ENCODE measurements at places on chromosomes 12 and 14.

GRCh38 chr12:26268841-26269561 is 73.6 kb downstream of the SSPN start:
- no peak for DNase-seq

- no peak for DNase-seq
These were observed 2.7 kb downstream of the PCNX1 start for GRCh38 chr14:70909733-70910614.

DNA sequence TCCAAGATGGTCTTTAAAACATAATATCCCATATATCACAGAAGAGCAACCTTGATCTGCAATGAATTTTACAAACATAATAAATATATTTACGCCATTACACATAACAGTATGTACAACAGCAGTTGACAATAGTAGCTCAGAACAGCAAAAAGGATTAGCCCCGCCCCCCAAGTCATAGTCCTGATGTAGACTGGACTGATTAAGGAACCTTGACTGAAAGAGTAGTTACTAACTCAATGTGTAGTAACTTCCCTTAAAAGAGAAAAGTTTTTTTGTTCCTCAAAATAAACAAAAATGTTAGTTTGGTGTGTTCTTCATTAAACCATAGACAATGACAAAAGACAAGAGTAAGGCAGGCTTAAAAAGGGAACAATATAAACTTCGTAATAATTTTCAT is 44.5 kb downstream of the GTF2A1 start:
- DNase-seq: no peak

DNA sequence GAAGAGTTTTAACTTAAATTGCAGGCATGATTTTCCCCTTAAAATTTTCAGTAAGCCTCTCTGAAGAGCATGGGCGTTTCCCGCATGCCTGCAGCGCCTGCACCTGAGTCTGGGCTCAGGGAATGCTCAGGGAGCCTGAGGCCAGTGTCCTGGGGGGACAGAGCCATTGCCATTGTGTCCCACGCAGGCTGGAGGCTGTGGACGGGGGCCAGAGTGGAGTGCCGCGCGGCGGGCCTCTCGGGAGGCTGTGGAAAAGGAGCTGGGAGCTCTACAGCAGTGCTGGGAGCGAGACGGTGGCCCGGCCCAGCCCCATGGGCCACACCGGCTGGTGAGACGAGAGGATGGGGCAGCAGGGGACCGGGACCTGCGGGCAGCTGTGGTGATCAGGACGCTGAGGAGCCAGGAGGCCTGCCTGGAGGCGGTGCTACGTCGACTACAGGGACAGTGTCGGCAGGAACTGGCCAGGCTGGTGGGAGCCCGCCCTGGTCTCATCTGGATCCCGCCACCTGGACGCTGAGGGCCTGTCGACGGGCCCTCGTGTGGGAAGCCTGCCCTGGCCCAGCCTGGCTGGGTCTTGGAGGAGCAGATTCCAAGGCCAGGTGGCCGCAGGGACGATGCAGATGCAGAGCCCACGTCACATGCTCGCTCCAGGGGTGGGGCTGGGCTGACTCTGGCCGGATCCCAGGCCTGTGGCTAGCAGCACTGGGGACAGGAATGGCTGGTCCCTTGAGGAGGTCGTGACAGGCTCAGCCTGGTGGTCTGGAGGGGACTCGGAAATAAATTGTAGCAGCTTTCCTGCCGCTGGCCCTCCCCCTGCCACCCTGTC is 7.6 kb downstream of the TEDC1 start:
- no peak for DNase-seq

DNA sequence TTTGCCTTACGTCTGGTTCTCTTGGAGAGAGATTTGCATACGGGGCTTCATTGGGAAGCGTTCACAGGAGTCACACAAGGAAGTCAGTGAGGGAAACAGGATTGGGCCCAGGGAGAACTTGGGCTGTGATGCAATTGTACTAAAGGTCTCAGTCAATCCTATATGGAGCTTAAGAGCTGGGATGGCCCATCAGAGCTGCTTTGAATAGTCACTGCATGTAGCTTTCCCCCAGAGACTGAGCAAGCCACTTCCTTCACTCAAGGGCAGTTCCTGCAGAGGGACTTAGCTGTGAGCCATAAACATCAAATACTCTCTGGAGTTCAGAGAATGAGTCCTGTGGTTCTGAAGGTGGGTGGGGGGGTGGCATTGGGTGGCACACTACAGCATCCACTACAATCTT is 605.4 kb downstream of the MED13L start:
- DNase-seq: no peak

GRCh38 chr12:124032265-124032886 is 59.4 kb downstream of the ZNF664 start:
- DNase-seq: no peak

- DNase-seq: no peak
These were observed 53.9 kb upstream of the PWP1 start for GRCh38 chr12:107631715-107632114.

GRCh38 chr14:54975856-54976255 is 51.0 kb downstream of the WDHD1 start:
- no peak for DNase-seq

GRCh38 chr12:89826468-89826867 is 117.8 kb upstream of the ATP2B1 start:
- no peak for DNase-seq

DNA sequence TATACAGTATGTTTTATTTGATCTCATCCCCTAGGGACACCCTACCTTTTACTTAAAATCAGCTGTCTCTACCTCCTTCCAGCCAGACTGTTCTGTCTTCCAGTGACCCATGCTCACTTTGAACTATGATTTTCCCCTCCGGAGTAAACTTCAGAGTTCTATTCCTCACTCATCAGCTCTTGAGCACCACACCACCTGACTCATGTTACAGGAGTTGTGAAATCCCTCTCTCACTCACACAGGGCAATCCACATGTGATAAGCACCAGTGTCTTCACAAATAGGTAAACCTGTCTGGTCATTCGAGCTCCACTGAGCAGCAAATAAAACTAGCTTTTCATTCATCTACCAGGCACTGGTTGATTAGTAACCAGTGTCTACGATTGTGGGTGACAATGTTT is 177.3 kb upstream of the BMP4 start:
- no peak for DNase-seq

- DNase-seq: no peak
These were observed 188.7 kb upstream of the PLXNC1 start for GRCh38 chr12:93959657-93960056.

- no peak for DNase-seq
These were observed 13.3 kb downstream of the SLC15A4 start for GRCh38 chr12:128810182-128811127.
